ENCODE measurements at places on chromosomes 3 and 15. TPM values are rescaled to one million over a fixed set of nuclear protein-coding genes. Genes with fewer than 3 reads are reported as not detected.

Gene GNAT1
- 4.7 TPM for total RNA-seq

Gene CADM2
- total RNA-seq: 23.0 TPM

Gene FHIT
- 0.21 TPM for total RNA-seq

Gene TLR9
- total RNA-seq: not detected

Gene TMEM207
- total RNA-seq: not detected

Gene SEMA3G
- total RNA-seq: 163 TPM

Gene LRRC3B
- not detected for total RNA-seq

GRCh38 chr3:152385761-152386160 lies 117.0 kb downstream of the MBNL1 start:
- no peaks in the 10 kb centered on the region for H3K36me3 ChIP-seq
- H3K4me3 ChIP-seq: no peak overlapping the region
- H3K4me1 ChIP-seq: peaks cover 68% of the 10 kb centered on the region
- H3K27me3 ChIP-seq: no peaks in the 10 kb centered on the region

GRCh38 chr15:26295336-26296085 lies 432.4 kb upstream of the ATP10A start:
- no peak overlapping the region for H3K4me3 ChIP-seq
- no peaks in the 10 kb centered on the region for H3K36me3 ChIP-seq
- H3K4me1 ChIP-seq: no peaks in the 10 kb centered on the region

DNA sequence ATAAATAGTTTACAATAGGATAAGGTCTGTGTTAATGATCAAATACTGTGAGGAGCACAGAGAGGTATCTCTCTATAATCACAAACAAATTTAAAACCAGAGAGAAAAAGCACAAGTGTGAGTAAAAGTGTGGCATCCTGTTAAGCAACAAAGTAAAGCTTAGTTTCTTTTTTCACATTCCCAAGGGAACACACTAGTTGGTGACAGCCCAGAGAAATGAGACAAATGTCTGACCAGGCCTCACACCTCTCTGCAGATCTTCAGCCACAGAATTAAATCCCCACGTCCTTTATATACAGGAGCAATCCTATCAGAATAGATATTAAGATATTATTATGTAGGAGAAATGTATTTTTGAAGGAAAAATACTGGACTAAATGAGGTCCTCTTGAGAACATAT lies 2.7 kb downstream of the FBN1 start:
- H3K27ac ChIP-seq: peak overlapping the region; percentile 97
- no peaks in the 10 kb centered on the region for H3K4me1 ChIP-seq
- no peak for DNase-seq
- H3K36me3 ChIP-seq: no peaks in the 10 kb centered on the region

DNA sequence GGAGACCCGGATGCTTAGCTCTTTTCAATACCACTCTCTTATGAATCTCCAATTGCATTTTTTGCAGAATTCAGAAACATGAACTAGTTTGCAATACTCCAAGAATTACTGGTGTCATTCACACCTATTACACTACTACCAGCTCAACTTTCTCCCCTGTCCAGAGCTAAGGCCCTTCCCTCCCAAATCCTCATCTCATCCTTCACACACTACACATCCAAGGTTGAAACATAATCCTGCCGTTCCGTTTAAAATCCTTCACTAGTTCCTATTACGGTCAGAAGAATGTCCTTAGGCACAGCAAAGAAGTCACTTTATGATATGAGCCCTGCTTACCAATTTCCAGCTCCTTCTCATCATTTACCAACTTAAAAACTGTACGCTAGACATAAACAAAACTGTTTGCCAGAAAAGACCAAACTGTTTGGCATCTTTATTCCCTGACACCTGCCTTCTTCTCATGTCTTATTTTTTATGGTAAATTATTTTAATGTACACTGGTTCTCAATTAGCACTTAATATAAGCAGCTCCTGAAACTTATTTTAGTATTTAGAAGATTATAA lies 22.6 kb downstream of the TBL1XR1 start:
- no peak overlapping the region for H3K4me3 ChIP-seq
- H3K27me3 ChIP-seq: no peaks in the 10 kb centered on the region
